ENCODE measurements at places on chromosomes 5 and 9.

DNA sequence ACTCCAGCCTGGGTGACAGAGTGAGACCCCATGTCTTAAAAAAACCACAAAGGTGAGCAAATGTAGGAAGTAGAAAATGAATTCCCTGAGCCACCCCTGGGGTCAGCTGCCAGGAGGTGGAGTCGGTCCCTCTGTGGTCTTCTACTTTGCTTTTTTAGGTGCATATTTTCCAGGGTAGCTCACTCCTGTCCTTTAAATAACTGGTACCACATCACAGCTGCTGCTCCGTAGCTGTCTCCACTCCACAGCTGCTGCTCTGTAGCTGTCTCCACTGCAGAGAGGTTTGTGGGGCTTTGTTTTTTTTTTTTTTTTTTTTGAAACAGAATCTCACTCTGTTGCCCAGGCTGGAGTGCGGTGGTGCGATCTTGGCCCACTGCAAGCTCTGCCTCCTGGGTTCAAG is 8.9 kb downstream of the WDR5 start:
- DNase-seq: no peak

GRCh38 chr5:138743484-138743883 is 9.7 kb upstream of the CTNNA1 start:
- DNase-seq: no peak

GRCh38 chr9:125106285-125106893 is 36.9 kb downstream of the SCAI start:
- DNase-seq: no peak

- no peak for DNase-seq
Observed at GRCh38 chr5:177234841-177235240, 68.7 kb downstream of the RAB24 start.
